NCI-H2029 treated with DMSO at 0.1 percent for 48 hours (cell line): ENCODE measurements at places on chromosomes 6 and 20.

DNA sequence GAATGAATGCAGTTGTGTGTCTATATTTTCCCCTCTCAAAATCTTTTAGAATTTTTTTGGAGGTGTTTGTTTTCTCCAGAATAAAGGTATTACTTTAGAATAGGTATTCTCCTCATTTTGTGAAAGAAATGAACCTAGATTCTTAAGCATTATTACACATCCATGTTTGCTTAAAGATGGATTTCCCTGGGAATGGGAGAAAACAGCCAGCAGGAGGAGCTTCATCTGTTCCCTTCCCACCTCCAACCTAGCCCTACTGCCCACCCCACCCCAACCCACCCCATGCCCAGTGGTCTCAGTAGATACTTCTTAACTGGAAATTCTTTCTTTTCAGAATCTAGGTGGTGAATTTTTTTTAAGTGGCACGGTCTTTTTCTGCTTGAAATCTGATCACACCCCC is 127.8 kb downstream of the CD109 start:
- no peak for DNase-seq

- peak; percentile 88 for DNase-seq
Observed at GRCh38 chr6:47235964-47236760, 73.5 kb downstream of the TNFRSF21 start.

- DNase-seq = no peak
Observed at GRCh38 chr6:105601541-105602236, 198.8 kb upstream of the PREP start.

DNA sequence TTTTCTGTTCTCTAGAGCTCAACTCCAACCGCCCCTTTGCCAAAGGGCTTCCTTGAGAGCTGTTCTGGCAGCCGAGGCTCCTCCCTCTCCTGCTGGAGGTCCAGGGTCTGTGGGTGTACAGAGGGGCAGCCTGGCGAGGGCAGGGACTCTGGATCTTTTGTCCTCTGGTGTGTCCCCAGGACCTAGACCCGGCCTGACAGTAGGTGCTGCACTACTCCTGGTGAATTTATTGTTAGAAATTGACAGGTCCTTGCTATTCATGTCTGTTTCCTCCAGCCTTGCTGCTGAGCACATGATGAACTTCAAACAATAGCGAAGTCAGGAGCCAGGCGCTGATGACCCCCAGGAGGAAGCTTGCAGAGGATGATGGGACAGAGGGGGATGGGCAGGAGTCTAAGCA is 234.7 kb upstream of the SULF2 start:
- no peak for DNase-seq

GRCh38 chr20:11379257-11380011 is 538.3 kb upstream of the BTBD3 start:
- DNase-seq = no peak

- DNase-seq = no peak
Observed at GRCh38 chr6:109292420-109292819, 89.8 kb downstream of the CD164 start.

- peak; percentile 96 for DNase-seq
Observed at GRCh38 chr6:2021713-2022125, 223.7 kb downstream of the GMDS start.

- DNase-seq = no peak
Observed at GRCh38 chr6:15420959-15421438, 175.1 kb downstream of the JARID2 start.

- no peak for DNase-seq
Observed at GRCh38 chr6:152356662-152357061, 280.5 kb downstream of the SYNE1 start.

DNA sequence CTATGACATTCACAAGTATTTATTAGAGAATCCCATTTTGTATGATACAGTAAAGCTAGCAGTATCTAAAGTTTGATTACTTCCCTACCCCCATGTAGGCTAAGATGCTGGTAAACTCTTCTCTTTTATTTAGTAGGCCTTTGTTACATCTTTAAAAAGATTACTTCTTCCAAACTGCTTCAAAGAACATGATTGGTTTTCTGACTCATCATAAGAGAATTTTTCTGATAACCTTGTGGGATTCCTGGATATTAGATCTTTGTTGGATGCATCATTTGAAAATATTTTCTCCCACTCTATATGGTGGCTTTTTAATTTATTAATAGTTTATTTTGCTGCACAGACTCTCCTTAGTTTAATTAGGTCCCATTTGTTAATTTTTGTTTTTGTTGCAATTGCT is 898.3 kb upstream of the ADGRB3 start:
- DNase-seq = no peak

- peak; percentile 30 for DNase-seq
Observed at GRCh38 chr6:7992002-7992815, 72.0 kb downstream of the BLOC1S5 start.

GRCh38 chr6:13725052-13725451 is 13.4 kb upstream of the RANBP9 start:
- DNase-seq = no peak

GRCh38 chr6:134198093-134198492 is 119.8 kb downstream of the SGK1 start:
- DNase-seq = no peak

- DNase-seq = peak; percentile 74
Observed at GRCh38 chr20:61120595-61121515, 131.2 kb upstream of the CDH4 start.
